Stimulated activated CD8-positive, alpha-beta memory T cell treated with anti-CD3 and anti-CD28 coated beads, Interleukin-7, amount 100 ng/mL, for 1 hour (primary cell): ENCODE measurements at places on chromosomes 3 and 15.

GRCh38 chr15:92304223-92304975 is 89.3 kb upstream of the ST8SIA2 start:
- no peak for DNase-seq

- DNase-seq = no peak
These were observed 12.6 kb upstream of the FRMD5 start for GRCh38 chr15:44207643-44208042.

DNA sequence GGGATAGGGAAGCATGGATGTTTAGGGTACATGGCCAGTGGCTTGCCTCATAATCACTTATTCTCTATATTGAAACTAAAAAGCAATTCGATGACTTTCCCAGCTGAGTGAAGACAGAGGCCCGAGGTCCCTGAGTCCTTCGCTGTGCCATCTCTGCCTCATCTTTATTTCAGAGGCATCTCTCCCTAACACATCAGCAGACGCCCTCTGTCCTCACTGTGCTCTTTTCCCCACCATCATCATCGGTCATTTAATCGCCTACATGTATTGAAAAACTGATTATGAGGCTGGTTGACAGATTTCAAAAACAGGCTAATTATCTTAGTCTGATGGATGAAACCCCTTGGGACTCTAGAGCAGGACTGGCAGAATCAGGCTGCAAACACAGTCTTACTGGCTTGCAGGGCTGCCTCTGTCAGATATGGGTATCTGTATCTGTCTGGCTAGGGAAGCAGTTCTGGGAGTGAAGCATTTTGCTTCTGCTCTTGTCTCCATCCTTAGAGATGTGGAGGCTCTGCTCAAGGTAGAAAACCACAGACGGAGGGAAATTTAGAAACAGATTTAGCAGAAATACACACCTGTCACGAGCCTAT is 291.0 kb upstream of the CHRM5 start:
- no peak for DNase-seq

DNA sequence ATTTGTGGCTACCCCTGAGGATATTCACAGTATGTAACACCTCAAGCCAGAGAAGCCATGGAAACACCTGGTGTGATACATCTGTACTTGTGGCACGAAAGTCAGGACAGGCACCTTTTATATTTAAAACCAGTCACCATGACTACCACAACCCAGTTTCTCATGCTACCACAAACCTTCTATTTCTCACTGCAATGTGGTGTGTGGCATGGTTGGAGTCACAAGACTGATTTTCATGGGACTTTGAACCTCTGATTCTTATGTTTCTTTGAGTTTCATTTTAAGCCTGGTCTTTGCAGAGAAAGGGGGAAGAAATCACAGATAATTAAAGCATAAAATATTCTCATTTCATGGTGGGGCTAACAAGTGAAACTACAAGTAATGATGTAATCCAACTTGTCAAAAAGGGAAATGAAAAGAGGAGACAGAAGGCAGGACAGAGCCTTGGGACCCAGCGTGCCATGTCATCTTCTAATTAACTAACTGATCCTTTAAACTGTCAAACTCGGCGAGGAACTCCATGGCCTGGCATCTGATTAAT is 175.9 kb downstream of the PDZRN3 start:
- no peak for DNase-seq
